ENCODE measurements at places on chromosomes 5 and 9.

- no peak for DNase-seq
These were observed 11.6 kb downstream of the SRD5A1 start for GRCh38 chr5:6644794-6645241.

DNA sequence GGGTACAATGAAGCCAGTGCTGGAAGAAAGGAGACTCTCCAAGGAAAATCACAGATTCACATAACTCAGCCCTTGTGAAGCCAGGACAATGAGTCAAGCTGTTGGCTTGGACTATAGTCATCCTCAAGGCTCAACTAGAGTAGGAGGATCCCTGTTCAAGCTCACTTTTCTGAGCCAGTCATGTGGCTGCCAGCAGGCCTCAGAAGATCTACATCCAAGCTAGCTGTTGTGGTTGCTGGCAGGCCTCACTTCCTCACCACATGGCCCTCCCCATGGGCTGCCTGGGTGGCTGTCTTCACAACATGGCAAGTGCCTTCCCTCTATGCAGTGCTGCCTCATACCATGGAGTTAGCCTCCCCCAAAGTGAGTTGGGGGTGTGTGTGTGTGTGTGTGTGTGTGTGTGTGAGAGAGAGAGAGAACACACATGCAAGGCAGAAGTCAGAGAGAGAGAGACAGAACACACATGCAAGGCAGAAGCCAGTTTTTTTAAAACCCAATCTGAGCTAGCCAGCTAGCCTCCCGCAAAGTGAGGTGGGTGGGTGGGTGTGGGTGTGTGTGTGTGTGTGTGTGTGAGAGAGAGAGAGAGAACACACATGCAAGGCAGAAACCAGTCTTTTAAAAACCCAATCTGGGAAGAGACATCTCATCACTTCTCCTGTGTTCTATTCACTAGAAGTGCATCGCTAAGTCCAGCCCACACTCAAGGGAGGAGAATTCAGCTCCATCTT is 17.1 kb downstream of the SCAI start:
- peak; percentile 42 for DNase-seq

GRCh38 chr5:178426326-178427130 is 163.7 kb downstream of the COL23A1 start:
- DNase-seq, result no peak

- DNase-seq, result no peak
These were observed 10.7 kb downstream of the ARHGAP26 start for GRCh38 chr5:142780871-142781270.

- no peak for DNase-seq
These were observed 198.6 kb upstream of the CDH6 start for GRCh38 chr5:30994902-30995301.

- no peak for DNase-seq
These were observed 38.2 kb upstream of the BTNL3 start for GRCh38 chr5:180950291-180950949.

GRCh38 chr5:126004636-126005035 is 418.6 kb upstream of the GRAMD2B start:
- no peak for DNase-seq

GRCh38 chr5:15601274-15601673 is 101.3 kb downstream of the FBXL7 start:
- no peak for DNase-seq

DNA sequence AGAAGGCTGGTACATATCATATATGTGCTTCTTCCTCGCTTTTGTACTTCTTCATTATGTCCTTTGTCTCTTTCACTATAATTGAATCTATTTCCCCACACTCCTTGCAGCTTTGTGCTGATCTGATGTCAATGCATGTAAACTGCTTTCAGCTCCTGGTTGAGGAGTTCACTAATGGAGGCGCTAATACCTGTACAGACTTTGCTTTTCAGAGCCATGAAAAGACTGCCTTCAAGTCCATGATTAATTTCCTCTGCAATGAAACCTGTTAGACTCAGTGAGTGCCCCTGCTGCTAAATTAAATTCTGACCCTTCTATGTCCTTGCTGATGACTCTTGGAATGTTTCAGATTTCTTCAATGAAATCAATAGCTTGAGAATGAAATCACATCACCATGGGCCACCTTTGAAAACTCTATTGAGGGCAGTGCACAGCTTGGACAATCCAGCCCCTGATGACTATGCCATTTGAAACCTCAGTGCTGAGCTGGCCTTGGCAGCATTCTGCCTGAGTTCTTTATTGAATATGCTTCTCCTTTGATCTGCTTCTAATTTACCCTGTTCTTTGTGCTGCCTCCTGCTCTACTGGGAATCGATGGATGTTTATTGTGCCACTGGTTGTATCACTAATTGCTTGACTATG is 358.2 kb upstream of the DMAC1 start:
- no peak for DNase-seq

GRCh38 chr5:14396737-14397136 is 184.9 kb upstream of the OTULINL start:
- no peak for DNase-seq

GRCh38 chr9:36800455-36800854 is 227.8 kb downstream of the MELK start:
- no peak for DNase-seq

- DNase-seq, result no peak
These were observed 19.5 kb downstream of the TLE1 start for GRCh38 chr9:81669866-81670265.

GRCh38 chr5:167570431-167570830 is 721.0 kb upstream of the WWC1 start:
- no peak for DNase-seq

DNA sequence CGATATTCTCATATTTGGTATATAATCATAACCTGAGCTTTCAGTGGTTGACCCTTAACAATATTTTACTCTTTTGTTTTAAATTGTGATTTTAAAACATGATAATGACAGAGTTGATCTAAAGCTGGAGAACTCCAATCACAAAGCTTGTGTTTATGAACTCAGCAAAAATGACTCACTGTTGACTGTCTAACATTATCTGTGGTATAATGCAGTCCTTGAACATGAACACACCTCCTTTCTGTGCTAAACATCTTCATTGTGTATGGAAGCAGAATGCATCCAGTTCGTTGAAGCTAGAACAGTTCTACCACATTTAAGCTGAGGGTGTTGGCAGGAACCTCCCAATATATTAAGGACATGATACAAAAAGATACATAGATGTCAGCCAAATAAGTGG is 1030.2 kb upstream of the SEMA6A start:
- DNase-seq, result no peak

DNA sequence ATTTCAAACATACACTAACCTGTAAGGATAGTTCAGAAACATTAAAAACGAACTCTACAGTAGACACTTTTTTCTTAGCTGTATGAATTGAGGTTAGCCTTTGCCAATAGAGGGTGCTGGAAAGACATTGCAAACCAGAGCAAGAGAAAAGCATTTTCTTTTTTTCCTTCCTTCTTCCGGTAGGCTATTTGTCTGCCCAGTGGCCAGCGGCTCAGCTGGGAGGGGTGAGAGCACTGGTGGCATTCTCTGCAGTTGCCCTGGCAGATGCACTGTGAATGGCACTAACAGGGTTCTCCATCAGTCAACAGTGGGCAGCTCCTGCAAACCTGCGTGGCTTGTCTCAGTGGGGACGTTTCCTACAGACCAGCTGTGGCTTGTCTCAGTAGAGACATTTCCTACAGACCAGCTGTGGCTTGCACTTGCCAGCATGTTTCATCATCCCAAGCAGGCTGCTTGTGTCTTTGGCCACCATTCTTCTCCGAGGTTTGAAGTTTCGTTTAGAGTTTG is 984.5 kb upstream of the CDH18 start:
- DNase-seq, result no peak

DNA sequence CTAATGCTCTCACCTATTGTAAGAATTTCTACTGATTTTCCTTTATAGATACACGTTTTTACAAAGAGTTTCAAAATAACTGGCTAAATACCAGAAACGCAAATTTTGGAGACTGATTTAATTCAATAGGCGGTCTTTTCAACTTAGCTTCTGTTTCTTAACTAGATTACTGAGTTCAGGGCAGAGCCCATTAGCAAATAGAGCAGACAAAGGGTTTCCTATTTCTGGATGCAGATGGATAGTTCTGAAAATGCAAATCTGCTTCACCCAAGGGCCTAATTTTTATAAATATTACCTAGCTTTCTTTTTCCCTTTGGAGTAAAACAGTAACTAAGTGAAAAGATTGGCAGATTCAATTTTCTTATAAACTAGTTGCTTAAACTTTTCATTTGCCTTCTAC is 13.6 kb upstream of the KIAA1958 start:
- DNase-seq, result no peak

DNA sequence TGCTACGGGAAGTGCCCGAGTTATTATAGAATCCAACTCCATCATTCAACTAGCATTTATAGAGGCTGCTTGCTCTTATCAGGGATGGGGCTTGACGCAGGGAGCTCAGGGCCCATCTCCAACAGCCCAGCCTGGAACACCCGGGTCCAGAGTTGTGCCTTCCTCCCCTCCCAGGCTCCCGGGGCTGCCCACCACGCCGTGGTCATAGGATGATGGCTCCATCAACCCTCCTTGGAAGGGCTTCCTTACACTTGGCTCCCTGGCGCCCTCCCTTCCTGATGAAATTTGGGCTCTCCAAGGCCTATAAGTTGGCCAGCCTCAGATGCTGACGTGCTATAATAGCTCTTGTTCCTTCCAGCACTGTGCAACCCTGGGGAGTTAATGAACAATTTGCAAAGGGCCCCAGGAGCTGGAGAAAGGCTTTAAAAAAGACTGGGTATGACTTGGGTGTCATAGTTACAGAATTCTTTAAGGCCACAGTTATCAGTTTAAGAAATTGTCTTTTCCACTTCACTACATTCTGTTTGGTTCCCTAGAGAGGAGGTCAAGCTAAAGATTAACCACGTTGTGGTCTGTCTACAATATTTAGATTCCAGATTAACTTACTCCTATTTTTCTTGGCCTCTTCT is 42.5 kb upstream of the GADD45G start:
- no peak for DNase-seq

GRCh38 chr9:78296893-78297671 is at the start of gene PSAT1:
TSS of gene PSAT1 (plus strand) at chr9:78297125. CDS start at chr9:78297211, 86 bp downstream.
- DNase-seq, result peak; percentile 82

DNA sequence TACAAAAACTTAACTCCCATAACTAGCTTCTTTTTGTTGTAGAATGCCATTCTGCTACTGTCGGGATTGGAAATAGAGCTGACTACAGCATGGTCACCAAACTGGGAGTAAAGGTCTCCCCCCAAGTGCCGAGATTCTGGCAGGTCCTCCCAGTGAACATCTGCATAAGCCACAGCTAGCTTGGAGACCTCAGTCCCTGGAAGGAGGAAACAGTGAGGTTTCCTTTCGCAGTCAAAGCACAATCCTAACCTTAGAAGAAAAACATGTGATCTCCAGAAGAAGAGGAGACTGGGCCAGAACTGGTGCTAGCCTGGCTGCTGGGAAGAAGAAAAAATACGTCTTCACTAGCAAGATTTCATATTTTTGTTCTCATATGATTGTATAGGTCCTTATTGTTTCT is 127.4 kb downstream of the SCAMP1 start:
- no peak for DNase-seq

DNA sequence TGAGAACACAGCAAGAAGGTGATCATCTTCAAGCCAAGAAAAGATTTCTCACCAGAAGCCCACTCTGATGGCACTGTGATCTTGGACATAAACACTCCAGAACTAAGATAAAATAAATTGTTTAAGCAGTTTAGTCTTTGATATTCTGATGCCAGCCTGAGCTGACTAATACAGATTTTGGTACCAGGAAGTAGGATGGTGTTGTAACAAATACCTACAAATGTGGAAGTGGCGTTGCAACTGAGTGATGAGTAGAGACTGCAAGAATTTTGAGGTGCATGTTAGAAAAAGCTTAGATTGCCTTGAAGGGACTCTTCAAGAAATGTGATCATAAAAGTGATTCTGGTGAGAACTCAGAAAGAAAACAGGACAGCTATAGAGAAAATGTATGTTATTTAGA is 592.4 kb upstream of the DAB2 start:
- DNase-seq, result no peak

- no peak for DNase-seq
These were observed 2.0 kb downstream of the VCAN start for GRCh38 chr5:83473346-83474160.

DNA sequence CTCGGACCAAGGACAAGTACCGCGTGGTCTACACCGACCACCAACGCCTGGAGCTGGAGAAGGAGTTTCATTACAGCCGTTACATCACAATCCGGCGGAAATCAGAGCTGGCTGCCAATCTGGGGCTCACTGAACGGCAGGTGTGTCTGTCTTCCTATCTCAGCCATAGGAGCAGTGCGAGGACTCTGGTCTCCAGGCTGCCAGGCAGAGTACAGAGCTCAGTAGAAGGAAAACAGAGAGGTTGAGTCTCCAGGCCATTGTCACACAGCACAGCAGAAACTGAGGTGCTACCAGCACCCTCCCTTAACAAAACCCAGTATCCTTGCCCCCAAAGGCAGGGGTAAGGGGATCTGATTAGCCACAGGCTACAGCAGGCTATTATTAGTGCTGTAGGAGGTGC is 7.1 kb upstream of the SLC6A7 start:
- no peak for DNase-seq

DNA sequence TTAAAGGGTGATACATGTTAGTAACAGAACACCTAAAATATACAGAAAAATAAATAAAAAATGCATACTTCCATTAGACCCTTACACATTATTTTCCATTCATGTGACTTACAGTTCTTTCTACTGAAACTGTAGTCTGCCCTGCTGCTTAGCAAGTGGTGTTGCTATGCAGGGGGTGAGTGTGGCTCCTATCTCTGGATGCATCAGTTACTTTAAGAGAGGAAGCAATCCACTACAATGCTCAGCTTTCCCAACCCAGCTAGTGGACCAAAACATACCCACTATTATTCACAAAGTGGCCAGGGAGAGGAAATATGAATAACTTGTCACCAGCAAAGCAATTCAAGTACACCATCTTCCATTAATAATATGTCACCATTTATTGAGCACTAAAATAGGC is 121.8 kb downstream of the DOCK2 start:
- no peak for DNase-seq

DNA sequence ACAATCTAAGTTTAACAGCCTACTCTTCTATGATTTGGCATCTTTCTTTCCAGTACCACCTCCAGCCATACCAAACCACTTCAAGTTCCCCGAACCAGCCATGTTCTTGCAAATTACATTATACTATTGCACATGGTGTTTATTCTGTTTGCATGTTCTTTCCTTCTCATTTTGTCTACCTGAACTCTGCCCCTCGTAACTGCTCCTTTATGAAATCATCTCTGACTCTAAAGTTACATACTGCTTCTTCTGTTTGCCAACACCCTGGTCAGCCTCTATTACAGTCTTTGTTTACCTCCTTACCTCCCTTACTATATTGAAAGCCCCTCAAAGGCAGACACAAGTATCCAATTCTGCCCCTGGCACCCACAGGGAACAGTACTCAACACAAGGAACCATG is 6.0 kb downstream of the PPP6C start:
- DNase-seq, result no peak

GRCh38 chr5:109865637-109866036 is 175.9 kb downstream of the MAN2A1 start:
- no peak for DNase-seq

DNA sequence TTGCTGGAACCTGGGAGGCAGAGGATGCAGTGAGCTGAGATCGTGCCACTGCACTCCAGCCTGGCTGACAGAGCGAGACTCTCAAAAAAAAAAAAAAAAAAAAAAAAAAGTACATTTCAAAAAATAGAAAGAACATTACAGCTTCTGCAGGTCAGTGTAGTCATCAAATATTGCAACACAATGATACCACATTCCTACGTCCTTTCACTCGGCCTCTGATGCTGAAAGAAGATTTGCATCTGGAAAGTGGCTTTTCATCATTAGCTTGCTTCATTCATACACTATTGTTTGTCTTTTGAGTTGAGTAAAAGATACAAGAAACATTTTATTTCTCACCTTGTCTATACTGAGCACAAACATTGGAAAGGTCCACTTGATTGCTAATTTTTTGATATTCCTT is 59.6 kb upstream of the CPLANE1 start:
- DNase-seq, result no peak
